Liver (tissue), 10 donors: ENCODE measurements at places on chromosomes 2 and 18. TPM values are rescaled to one million over a fixed set of nuclear protein-coding genes. Genes with fewer than 3 reads are reported as not detected.
A peak's percentile ranks its signal among the peaks of the same experiment; 100 is the strongest.

DNA sequence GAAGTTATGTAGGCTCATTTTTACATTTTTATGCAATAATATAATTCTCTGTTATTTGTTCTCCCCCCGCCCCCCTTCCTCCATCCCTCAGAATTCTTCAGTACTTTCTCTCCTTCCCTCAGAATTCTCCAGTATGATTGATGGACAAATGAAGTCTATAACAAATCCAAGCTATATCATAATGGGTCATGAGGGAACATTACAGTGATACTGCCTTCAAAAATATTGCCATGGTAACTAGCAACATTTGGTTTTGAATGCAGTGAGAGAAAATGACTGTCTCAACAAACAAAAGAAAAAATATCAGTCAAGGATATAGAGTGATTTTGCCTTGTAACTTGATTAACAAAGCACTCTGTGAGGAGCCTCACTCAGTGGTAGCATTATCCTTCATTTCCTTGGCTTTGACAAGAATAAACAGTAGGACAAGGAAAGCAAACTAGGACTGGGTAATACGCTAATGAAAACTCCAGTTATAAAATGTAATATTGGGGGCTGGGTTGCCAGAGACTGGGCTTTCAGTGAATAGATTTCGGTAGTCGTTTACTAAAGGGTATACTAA is 392.9 kb upstream of the CRIM1 start:
- H3K4me1 ChIP-seq: no peaks in the 10 kb centered on the region
- no peaks in the 10 kb centered on the region for H3K27me3 ChIP-seq
- no peak overlapping the region for H3K4me3 ChIP-seq
- no peak overlapping the region for H3K27ac ChIP-seq
- no peak for DNase-seq

Gene TMEM163
- 0.33 TPM for total RNA-seq

GRCh38 chr2:140654565-140654964 is 1476.3 kb downstream of the LRP1B start:
- no peaks in the 10 kb centered on the region for H3K36me3 ChIP-seq
- H3K4me3 ChIP-seq: no peak overlapping the region
- no peak for DNase-seq

Gene ALK
- total RNA-seq: not detected

Gene CCT4
- 65.2 TPM for total RNA-seq

GRCh38 chr2:46439582-46439981 is 39.8 kb upstream of the TMEM247 start:
- H3K27me3 ChIP-seq: no peaks in the 10 kb centered on the region
- no peaks in the 10 kb centered on the region for H3K4me1 ChIP-seq
- H3K27ac ChIP-seq: no peak overlapping the region

DNA sequence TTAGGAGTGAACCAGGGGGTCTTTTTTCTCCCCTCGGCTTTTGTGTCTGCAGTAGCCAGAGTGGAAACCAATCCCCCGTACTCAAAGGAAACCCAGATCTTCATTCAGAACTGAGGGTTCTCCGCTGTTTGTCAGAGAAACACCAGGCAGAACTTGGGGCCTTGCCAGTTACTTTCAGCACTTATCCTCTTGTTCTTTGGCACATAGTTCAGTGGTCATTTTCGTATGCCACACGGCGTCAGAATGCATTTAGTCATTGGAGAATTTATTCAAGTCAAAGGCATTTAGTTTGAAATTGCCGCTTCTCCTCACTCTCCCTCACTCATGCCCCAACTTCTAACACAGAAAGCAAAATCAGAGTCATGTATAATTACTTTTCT is 102.9 kb downstream of the CABLES1 start:
- DNase-seq: no peak
- H3K4me1 ChIP-seq: peaks cover 5% of the 10 kb centered on the region
- no peaks in the 10 kb centered on the region for H3K36me3 ChIP-seq
- H3K27me3 ChIP-seq: no peaks in the 10 kb centered on the region

Gene PCARE
- total RNA-seq: not detected

DNA sequence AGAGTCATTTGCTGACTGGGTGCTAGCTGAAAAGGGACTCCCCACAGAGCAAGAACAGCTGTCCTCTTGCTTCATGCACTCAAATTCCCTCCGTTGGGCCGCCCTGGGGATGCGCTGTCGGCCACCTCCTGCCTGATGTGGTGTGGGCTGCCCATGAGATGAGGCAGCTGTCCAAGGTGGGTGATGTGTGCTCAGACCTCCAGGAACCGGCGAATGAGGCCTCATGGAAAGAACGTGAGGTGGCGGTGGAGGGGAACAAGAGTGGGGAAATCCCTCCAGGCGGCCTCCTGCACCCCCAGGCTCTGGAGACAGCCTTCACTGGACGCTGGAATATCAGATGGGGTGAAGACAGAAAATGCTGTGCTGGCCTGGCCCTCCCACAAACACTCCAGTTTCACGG is 79.8 kb downstream of the LONRF2 start:
- no peak overlapping the region for H3K4me3 ChIP-seq
- H3K27ac ChIP-seq: no peak overlapping the region
- H3K27me3 ChIP-seq: no peaks in the 10 kb centered on the region

DNA sequence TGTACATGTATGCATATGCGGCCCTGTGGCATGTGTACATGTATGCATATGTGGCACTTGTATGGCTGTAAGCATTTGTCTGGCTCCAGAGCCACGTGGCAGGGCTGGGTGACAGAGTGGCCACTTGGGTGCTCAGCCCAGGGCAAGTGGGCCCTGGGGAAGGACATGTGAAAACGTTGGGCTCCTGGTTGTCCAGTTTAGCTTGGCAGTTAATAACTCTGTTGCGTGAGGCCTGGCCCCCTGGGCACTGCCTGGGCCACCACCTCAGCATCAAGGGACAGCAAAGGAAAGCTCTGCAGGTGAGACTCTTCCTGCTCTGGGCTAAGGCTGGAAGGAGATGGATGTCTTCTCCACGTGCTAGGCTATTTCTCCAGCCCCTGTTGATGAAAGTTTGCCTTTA is 119.9 kb downstream of the CTIF start:
- H3K4me1 ChIP-seq: peaks cover 5% of the 10 kb centered on the region
- no peak overlapping the region for H3K4me3 ChIP-seq
- H3K36me3 ChIP-seq: no peaks in the 10 kb centered on the region
- H3K27ac ChIP-seq: no peak overlapping the region
- no peaks in the 10 kb centered on the region for H3K27me3 ChIP-seq

GRCh38 chr2:156459720-156460119 is 23.5 kb downstream of the GPD2 start:
- DNase-seq: no peak
- H3K4me1 ChIP-seq: no peaks in the 10 kb centered on the region
- H3K27me3 ChIP-seq: no peaks in the 10 kb centered on the region
- no peak overlapping the region for H3K27ac ChIP-seq
- H3K36me3 ChIP-seq: no peaks in the 10 kb centered on the region
- H3K4me3 ChIP-seq: no peak overlapping the region

DNA sequence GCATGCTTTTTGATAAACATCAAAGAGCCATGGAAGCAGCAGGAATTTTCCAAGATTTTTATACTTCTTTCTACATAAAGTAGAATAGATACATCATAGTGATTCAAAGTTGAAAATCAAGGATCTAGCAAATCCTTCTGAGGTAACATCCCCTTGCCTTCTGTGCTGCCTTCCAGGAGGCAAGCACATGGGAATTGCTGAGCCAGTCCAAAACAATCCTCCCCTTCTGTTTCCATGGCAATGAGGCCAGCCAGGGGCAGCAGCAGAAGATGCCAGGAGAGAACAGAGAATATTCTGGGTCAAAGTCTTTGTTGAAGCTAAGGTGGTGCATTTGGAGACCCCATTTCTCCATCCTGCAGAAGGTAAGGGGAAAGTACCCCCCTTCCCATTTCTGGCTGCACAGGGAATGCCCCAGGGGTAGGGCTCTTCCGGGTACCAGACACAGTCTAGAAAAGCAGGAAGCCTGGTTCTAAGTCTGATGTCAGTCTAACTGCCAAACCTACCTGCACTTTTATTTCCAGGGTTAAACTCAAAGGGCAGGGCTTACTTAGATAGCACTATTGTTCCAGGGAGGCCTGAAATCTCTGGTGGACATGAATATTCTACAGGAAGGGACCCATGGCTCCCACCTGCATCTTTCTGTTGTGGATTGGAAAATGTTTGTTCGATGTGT is 22.1 kb downstream of the CENPA start:
- no peaks in the 10 kb centered on the region for H3K27me3 ChIP-seq
- no peaks in the 10 kb centered on the region for H3K36me3 ChIP-seq
- no peak overlapping the region for H3K4me3 ChIP-seq

DNA sequence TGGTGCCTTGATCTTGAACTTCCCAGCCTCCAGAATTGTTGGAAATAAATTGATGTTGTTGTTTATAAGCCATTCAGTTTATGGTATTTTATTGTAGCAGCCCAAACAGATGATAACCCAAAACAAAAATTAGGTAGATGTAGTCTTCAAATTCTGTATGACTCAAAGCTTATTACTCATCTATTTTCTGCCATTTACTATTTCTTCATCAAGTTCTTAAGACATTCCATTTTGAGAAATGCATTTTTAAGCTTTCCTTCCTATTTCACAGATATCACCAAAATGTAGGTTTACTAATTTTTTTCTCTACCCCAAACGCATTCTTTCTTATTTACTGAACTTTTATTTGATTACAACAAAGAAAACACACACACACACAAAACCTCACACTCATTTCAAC is 148.2 kb downstream of the RND3 start:
- H3K4me1 ChIP-seq: no peaks in the 10 kb centered on the region
- H3K4me3 ChIP-seq: no peak overlapping the region
- no peak for DNase-seq
- H3K36me3 ChIP-seq: no peaks in the 10 kb centered on the region
- H3K27ac ChIP-seq: no peak overlapping the region

DNA sequence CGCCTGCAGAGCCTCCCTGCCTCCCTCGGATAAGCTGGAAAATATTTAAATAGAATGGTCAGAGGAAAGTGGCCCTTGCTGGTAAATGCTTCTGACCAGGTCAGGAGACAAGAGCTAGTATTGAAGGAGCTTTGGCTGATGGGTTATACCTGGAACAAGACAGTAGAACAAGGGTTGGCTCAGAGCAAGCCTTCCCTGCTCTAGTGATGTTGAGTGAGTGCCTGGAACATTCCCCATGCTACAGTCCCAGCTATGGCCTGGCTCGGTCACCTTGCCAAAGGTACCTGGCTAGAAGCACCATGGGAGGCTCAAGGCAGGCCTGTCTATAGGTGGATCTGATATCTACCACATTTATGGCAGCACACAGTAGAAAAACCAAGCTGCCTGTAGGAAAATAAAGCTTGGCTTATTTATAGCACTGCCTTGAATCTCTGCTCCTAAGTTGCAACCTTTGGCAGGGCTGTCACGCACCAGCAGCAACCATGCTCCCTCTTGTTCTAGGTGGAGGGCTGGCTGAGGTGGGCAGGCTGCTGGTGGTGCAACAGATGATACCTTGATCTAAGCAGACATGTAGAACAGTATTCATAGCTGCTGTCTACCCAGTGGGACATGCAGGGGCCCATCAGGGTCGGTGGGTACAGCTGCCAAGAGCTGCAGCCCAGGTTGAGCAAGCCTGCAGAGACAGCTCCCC is 66.7 kb upstream of the BCL2L11 start:
- H3K4me1 ChIP-seq: no peaks in the 10 kb centered on the region
- DNase-seq: no peak
- no peak overlapping the region for H3K27ac ChIP-seq
- H3K4me3 ChIP-seq: no peak overlapping the region
- H3K27me3 ChIP-seq: no peaks in the 10 kb centered on the region

DNA sequence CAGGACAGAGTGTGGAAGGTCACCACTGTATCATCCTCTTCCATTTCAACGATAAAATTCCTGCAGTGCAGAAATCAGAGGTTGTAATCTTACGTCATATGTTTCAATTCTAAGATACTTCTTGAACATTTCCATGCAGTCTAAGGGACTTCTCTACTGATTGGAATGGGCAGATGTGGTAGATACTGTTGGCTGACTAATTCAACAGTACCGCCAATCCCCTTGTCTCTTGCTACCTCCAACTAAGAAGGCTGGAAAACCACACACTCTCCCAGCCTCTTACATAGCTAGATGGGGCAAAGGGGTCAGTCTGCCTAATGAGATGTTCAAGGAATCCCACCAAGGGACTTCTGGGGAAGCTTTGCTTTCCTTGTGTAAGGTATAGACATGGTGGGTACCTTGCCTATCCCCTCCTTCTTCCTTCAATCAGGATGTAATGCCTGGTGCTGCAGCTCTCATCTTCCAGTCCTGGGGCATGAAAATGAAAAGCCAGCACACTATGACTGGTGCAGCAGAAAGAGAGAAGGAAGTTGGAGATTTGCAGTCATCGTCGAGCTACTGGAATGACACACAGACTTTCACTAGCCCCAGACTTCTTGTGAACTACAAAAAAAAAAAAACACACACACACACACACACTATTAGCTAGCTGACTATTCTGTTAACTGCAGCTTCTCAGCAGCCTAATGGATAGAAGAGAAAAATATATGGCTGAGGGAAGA is 84.1 kb downstream of the ALPK2 start:
- no peaks in the 10 kb centered on the region for H3K27me3 ChIP-seq
- H3K4me1 ChIP-seq: peaks cover 16% of the 10 kb centered on the region
- DNase-seq: no peak
- no peaks in the 10 kb centered on the region for H3K36me3 ChIP-seq

DNA sequence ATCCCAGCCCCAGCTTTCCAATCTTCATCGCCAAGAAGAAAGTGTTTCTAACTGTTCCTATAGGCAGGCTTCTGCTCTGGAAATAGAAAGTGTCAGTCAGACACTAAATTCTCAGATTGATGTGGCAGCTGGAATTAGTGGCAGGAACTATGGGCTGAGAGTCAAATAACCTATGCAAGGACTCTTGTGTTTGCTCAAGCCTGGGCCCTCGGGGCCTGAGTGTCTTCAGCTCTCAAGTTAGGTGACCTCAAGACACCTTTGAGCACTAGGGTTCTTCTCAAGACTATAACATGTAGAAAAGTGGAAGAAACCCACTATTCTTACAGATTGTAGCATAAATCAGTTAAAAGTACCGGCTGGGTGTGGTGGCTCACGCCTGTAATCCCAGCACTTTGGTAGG is 694.5 kb downstream of the RNF144A start:
- no peaks in the 10 kb centered on the region for H3K27me3 ChIP-seq
- H3K4me1 ChIP-seq: no peaks in the 10 kb centered on the region
- no peak overlapping the region for H3K27ac ChIP-seq
- DNase-seq: no peak
- H3K4me3 ChIP-seq: no peak overlapping the region

Gene IL1RL1
- 0.75 TPM for total RNA-seq

- no peaks in the 10 kb centered on the region for H3K4me1 ChIP-seq
- no peak overlapping the region for H3K4me3 ChIP-seq
Observed at GRCh38 chr2:131519466-131519865, 8.2 kb upstream of the CCDC74A start.

- H3K27me3 ChIP-seq: peaks cover 5% of the 10 kb centered on the region
- DNase-seq: no peak
- H3K36me3 ChIP-seq: no peaks in the 10 kb centered on the region
- peak overlapping the region; percentile 63 for H3K4me3 ChIP-seq
- peaks cover 17% of the 10 kb centered on the region for H3K4me1 ChIP-seq
- H3K27ac ChIP-seq: no peak overlapping the region
Observed at GRCh38 chr18:36298126-36298741, 721 bp downstream of the FHOD3 start.

DNA sequence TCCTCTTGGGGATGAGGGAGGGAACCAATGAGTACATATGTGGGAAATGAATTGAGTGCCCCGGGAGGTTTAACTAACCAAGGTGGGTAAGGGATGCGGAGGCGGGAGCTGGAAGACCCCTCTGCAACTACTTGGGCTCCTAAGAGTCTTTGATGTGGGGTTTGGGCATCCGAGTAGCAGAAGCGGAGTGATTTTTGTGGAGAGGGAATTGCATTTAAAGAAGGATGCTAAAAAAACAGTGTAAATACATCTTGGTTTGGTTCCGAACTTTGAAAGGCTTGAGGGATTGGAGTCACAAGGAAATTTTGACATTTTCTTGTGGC is 215.7 kb downstream of the MCFD2 start:
- H3K36me3 ChIP-seq: no peaks in the 10 kb centered on the region
- H3K4me3 ChIP-seq: peak overlapping the region; percentile 95
- H3K27ac ChIP-seq: peak overlapping the region; percentile 91
- H3K4me1 ChIP-seq: peaks cover 11% of the 10 kb centered on the region
